ENCODE measurements at places on chromosomes 16 and 17.

DNA sequence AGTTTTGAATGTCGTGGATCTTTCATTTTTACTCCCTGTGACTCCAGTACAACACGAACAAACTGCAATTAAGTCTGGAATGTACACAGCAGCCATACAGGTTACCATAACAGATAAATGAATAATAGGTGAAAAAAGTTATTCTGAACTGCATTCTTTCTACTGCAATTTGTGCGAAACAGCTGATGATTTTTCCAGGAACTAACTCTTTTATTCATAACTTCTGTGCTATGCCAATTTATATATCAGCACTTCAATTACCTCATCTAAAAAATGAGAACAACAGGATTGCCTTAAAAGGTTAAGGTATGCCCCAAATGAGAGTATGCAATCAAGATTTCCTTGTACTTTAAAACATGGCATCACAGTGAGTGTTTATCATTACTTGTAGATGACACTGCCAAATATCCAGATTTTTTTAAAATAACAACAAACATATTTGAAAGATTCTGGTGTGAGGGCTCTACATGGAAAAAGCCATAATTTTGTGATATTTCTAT is 238.9 kb downstream of the CDH8 start:
- no peak for DNase-seq

GRCh38 chr16:16857012-16857411 is 478.1 kb downstream of the NPIPA7 start:
- no peak for DNase-seq

DNA sequence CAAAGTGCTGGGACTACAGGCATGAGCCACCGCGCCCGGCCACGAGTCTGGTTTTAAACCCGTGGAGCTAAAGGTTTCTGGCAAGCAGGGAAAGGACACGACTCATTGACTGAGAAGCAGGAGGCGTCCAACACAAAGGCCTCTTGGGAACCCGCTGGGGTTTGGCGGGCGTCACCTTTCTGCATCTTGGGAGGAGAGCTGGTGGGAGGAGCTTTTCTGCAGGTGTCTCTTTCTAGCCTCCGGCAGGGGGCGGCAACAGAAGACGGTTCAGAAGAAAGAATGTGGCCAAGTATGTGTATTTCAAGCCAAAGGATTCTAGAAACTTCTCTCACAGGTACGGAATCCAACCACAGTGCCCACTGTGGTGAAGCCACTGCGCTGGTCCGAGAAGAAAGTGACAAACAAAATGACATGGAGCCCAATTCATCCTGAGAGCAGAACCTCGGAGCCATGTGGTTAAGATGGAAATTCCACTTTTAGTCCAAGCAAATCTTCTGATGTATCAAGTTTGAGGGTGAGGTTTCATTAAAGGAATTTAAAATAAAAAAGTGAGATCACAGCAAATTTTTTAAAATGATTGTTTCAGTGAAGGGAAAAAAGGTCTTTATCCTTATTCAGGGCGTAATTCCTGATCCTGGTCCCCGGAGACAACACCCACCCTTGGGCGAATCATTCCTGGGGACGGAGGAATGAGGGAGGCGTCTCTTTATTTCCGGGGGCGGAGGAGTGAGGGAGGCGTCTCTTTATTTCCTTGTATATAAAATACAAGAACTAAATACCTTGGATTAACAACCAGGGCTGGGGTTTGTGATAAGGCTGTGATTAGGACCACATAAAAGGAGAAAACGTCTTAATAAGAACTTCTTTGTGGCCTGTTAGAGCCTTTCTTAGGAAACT is 97.6 kb downstream of the MRM3 start:
- peak; percentile 94 for DNase-seq

DNA sequence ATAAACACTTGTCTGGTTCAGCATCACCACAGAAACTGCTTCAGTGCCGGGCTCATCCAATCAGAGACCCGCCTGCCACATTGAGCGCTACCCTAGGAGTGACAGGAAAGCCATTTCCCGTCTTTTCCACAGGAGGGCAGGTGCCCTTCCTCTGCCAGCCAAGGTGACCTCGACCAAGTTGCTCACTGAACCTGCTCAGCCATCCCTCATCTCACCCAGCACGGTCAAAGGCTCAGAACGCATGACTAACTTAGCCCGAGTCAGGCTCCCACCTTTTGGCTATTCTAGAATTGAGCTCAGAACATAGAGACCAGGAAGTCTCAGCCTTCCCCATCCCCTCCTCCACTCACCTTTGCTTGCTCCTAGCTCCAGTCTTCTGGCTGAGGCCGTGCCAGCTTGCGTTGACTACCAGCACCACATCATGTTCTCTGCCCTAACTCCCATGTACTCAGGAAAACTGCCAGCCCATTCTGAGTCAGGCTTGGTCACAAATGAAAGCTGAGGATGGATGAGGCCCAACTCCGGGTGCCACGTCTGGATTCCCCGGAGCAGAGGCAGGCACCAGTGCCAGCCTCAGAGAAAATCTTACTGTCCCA is 15.6 kb downstream of the MRPS23 start:
- no peak for DNase-seq

- no peak for DNase-seq
Observed at GRCh38 chr16:53855511-53855910, 151.6 kb downstream of the FTO start.

Data from LoVo (cell line).